ENCODE measurements at places on chromosomes 4 and X.
A peak's percentile ranks its signal among the peaks of the same experiment; 100 is the strongest.

DNA sequence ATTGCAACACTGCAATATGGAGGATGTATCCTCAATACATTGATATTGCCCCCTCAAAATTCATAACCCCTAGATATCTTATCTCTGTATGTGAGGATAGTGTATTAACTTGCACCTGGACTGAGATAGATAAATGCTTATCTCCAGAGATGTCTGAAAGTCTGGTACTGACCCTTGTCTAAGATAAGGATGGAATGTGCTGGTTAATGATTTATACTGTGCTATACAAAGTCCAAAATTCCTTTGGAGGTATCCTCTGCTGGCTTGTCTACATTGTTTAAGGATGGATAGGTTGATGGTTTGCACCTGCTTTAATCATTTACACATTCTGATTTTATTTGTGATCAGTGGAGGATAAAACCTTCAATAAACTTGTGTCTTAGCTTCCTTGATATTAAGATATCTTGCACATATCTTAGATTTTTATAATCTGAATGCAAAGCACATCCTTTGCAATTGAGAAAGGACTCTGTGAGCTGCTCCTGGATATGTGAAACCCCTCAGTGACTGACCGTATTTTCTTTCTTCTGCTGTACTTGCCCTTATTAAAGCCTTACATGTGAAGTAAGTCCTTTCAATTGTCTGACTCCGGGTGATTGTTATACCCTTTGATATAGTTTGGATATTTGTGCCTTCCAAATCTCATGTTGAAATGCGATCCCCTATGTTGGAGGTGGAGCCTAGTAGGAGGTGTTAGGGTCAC is 430.3 kb upstream of the MAOA start:
- DNase-seq = no peak

- DNase-seq = no peak
Measured at GRCh38 chr4:167903291-167903721, 189.0 kb upstream of the ANXA10 start.

DNA sequence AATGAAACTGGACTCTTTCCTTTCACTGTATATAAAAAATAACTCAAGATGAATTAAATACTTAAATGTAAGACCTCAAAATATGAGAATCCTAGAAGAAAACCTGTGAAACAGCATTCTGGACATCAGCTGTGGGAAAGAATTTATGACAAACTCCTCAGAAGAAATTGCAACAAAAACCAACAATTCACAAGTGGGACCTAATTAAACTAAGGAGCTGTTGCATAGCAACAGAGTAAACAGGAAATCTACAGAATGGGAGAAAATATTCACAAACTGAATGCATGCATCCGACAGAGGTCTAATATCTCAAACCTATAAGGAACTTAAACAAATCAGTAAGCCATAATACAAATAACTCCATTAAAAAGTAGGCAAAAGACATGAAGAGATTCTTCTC is 851.7 kb upstream of the PCDH10 start:
- no peak for DNase-seq

DNA sequence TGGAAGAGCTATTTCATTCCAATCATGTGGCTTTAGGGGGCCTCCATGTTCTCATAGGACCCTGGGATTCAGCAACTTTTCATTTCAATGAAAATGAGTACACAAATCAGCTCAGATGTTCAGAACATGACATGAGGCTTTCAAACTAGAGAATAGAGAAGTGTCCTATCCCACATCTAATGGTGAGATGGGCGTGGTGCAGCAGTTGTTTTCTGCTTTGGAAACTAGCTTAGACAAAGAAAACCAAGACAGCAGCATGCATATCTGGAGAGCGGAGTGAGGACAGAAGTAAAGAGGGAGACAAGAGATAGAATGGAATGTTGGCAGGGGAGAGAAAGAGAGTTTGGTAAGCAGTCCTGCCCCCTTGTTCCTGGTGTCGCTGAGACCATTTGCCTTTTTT is 1009.1 kb upstream of the IGFBP7 start:
- no peak for DNase-seq

DNA sequence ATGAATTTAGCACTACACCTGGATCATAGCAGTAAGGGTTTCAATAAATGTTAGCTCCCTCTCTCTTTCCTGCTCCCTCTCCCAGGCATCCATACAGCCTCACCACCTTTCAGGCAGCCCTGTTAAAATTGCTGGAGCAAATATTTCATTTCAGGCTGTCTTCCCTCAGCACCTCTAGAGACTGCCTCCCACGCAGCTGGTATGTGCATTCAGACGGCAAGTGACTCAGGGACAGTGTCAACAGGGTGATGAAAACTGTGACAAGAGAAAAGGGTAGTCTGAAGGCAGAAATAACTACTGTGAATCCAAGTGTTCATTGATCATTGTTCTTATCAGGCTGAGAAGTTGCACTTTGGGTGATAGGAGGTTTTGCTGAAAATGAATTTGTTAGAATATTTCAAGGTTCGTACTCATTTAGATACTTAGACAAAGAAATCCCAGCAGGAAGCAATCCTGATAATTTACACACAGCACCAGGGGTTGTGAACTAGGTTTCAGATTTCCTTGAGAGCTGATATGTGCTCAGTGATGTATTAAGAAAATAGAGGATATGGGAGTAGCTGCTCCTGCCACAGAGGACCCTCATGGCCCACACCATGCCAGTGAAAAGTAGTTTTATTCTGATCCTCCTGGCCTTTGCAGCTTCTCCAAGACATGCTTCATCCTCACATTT is 424.2 kb downstream of the FGF13 start:
- no peak for DNase-seq

DNA sequence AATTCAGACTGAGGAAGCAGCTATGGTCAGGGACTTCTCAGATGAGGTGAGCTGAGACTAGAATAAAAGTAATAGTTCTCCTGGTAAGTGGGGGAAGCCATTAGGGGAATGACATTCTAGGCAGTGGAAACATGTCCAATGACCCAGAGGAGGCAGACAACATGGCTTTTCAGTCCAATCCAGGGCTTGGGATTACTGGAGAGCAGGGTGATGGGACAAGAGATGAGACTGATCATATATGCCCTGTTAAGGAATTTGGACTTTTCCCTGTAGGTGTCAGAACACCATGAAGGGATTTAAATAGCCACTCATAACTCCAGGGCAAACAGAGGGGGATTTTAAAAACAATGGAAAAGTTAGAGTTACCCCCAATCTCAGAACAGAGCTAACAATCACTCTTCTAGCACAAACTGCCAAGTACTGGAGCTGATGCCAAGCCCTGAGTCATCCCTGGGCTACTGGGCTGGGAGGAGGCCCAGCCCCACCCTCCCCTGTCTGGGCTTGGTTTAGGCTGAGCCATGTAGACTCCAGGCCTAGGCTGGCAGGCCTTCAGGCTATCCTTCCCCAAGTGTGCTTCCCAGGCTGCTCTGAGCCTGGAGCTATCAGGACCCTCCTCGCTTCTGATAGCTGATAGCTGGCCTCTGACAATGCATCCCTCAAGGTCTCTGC is 22.7 kb upstream of the MSN start:
- no peak for DNase-seq

DNA sequence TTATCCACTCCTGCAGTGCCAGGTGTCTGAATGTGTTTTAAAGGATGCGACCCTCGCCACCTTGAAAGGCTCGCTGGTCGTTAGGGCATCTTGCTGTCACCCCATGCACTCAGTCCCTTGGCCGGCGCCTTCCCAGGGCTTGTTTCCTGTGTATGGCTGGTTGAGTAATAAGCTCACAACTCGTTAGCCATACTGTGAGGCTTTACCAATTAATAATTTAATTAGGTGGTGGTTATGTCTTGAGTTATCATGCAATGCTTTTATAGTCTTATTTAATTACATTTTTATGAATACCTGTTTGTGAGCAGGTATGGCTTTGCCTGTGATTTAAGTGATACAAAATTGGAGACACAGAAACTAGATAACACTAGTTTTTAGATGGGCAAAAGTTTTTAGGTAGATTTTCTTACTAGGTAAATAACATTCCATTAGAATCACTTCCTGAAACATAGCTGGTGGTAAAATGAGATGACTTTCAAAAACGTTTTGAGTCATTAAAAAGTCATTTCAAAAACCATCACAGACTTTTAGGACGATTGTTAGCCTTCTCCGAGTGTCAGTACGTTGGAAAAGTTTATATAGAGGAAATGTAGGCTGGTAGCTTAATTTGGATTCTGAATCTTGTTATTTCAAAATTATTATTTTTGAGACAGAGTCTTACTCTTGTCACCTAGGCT is 18.2 kb downstream of the PTTG2 start:
- DNase-seq = no peak

GRCh38 chr4:575281-576141 is 584 bp downstream of the TMEM271 start:
- no peak for DNase-seq

DNA sequence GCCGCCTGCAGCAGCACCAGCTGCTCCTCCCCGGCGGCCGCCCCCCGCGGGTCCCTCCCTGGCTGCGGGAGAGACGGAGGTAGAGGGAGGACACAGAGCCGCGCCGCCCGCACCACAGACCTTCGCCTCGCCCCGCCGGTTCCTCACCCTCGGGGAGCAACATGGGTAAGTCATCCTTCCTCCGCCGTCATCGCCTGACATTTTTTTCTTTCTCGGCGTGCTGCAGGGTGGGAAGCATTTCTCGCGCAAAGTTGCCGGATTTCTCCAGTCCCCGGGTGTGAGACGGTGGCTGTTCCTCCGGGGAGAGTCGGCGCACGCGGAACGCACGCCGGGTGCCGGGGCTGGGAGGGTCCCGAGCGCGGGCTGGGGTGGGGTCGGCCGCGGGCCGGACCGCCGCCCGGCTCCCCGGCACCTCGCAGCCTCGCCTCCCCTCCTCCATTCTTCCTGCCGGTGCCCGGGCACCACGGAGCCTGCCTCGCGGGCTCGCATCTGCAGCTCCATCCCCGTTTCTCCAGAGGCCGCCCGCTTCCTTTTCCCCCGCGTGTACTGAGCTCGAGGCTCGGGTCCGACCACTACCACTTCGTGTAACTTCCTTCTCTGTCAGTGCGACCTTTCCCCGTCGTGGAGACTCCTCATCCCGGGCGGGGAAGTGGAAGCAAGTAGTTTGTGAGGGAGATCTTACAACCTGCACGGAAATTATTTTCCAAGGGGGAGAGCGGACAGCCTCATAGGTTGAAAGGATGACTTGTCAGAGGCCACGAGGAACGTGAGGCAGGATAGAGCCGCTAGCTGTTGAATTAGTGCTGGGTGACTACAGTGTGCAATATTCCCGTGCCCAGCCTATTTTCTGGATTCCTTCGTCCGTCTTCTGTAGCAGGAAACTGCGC is 464 bp downstream of the RAP1GDS1 start:
- DNase-seq = peak; percentile 75

DNA sequence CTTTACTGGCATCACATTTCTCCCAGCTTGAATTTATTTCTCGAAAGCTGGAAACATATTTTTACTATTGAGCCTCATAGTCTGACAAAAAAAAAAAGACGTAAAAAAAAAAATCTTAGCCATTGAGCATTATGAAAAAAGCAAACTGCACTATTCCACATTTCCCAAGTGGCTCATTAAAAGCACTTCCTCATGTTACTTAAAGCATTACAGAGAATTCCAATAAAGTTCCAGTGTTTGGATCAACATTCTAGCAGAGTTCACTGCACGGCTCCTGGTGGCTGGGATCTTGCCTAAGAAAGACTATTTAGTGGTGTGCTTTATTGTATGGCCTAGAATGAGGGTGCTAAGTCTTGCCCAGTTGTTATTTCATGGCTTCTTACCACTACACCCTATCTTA is 476.2 kb downstream of the PPARGC1A start:
- no peak for DNase-seq

DNA sequence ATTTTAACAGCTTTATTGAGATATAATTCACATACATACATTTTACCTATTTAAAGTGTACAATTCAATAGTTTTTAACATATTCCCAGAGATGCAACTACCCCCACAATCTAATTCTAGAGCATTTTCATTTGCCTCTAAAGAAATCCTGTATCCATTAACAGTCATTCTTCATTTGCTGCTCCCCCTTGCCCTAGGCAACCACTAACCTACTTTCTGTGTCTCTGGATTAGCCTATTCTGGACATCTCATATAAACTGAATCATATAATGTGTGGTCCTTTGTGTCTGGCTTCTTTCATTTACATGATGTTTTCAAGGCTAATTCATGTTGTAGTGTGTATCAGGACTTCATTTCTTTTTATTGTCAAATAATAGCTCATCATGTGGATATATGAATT is 105.1 kb upstream of the GRPR start:
- no peak for DNase-seq

GRCh38 chrX:41541386-41541785 is 94.2 kb downstream of the NYX start:
- DNase-seq = no peak

DNA sequence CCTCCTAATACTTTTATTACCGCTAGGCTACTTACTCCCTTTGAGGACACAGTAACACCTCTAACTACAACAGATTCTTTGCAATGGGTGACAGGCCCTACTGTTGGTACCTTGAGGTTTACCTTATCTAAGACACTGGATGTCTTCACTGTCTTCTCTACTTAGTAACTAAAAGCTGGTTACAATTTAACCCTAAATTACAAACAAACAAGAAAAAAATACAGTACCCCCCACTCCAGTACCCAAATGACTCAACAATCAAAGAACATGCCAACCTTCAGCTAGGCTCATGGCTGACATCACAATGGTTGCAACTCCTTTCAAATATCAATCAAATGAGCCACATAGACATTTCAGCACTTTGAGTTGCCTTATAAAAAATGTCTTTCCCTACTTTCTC is 198.0 kb downstream of the GUCY2F start:
- no peak for DNase-seq

DNA sequence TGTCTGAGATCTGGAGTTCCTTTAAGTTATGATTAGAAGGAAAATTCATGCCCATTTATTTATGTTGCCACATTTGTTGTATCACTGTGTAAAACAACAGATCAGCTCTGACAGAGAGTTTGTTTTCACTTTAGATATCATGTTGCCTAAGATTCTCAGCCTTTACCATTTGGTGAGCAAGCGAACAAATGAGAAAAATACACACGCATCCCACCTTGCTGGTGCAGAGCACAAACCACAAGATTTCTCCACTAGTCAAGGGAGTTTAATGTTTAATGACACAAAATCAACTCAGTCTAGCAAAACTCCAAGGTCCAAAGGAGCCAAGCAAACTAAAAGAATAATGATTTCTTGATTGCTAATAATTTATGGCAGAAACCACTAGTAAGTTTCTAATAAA is 27.7 kb downstream of the FGF5 start:
- no peak for DNase-seq

DNA sequence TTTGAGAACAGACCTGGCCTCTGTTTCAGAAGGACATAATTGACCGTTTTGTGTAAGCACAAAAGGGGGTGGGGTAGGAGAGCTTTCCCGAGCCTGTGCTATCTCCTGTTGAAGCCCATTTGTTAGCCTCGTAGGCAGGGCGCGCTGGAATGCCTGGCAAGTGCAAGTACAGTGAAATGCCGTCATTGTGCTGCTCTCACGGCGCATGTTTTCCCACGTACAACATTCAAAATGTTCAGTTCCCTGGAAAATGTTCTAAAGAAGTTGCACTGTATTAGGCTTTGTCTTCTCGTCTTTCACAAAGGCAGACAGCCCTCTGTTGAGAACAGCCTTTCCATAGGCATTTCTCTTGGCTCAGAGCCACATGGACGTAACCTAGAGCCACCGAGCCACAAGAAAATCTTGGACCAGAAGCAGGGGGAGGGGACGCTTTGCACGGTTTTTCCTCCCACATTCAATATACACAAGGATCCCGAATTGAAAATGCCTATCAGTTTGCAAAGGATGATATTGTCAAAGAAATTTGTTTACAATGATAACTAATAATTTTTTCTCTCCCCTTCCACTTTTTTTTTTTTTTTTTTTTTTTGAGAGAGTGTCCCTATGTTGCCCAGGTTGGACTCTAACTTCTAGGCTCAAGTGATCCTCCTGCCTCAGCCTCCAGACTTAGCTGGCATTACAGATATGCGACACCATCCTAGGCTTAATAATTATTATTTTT is 54.6 kb upstream of the RAPGEF2 start:
- no peak for DNase-seq

Data from CD8-positive, alpha-beta memory T cell (primary cell).